LHCN-M2 (cell line): ENCODE measurements at places on chromosomes 16 and 17.

- no peak for DNase-seq
Measured at GRCh38 chr17:49850772-49851386, 3.0 kb upstream of the TAC4 start.

GRCh38 chr17:78416791-78417530, 38.5 kb downstream of the PGS1 start:
- no peak for DNase-seq

DNA sequence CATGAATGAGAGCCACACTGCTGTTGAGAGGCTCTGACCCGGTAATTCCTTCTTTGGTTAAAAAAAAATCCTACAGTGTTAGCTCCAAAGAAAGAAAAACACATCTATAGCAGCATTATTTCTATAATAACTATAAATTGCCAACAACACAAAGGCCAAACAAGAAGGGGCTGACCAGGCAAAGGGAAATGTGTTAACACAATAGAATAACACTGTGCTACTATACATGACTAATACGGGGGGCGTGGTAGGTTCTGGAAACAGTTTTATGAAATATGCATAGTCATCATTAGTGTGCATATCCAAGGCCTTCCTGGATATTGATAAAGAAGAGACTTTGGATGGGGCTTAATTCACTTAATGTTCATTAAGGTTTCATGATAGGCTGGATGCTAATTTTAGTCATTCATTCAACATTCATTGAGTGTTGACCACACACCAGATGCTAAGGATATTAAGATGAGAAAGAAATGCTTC, 50.0 kb upstream of the CCL1 start:
- peak; percentile 14 for DNase-seq

- DNase-seq: no peak
Measured at GRCh38 chr17:6570731-6571451, 14.5 kb upstream of the PITPNM3 start.

GRCh38 chr17:81349397-81350319, 45.6 kb upstream of the BAHCC1 start:
- peak; percentile 86 for DNase-seq

DNA sequence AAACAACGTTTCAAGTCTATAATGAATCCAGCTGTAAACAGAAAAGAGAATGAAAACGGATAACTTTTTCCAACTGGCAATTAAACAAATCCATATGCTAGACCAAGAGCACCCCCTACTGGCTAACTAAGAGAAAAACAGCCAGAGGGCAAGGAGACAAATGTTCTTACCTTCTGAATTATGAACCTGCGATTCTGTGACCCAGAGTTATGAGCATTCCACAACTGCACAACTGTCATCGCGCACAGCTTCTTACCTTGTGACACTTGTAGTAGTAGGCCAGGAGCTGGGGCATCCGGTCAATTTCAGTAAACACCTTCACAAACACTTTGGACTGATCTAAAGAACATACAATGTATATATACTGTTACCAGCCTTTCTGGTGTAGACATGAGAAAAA, 18.6 kb downstream of the COG7 start:
- peak; percentile 65 for DNase-seq

GRCh38 chr17:82330322-82331239, 3.0 kb downstream of the SECTM1 start:
- DNase-seq: peak; percentile 93

DNA sequence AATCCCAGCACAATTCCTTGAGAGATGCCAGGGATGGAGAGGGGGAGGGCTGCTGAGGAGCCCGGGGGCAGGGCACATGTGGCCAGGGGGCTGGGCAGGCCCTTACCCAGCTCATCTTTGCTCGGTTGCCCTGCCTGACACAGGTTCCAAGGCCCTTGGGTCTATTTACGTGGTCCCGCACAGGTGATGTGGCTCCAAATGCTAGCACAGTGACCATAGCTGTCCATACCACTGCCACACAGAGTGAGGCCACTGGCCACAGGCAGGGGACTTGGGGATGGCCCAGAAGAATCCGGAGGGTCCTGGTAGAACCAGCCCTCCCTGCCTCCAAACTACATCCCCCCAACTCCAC, 10.0 kb upstream of the PRR29 start:
- DNase-seq: no peak

DNA sequence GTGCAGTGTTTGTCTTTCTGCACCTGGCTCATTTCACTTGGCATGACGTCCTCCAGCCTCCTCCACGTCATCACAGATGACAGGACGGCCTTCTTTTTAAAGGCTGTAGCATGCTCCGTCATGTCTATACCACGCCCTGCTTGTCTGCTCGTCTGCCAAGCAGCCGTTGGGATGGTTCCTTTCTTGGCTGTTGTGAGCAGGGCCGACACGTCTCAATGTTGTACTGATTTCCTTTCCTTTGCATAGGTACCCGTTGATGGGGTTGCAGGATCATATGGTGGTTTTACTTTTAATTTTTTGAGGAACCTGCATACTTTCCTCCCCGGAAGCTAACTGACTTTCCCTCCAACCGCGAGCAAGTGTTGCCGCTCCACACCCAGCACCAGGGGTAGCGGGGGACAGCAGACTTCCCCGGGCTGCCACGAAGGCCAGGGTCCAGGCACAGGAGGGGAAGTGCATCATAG, 212.2 kb upstream of the ZNF469 start:
- DNase-seq: no peak

- DNase-seq: no peak
Measured at GRCh38 chr17:75019146-75019545, 6.7 kb downstream of the MRPL58 start.

GRCh38 chr16:15856901-15857698, at the start of gene MYH11:
Gene MYH11, minus strand, starts transcription at chr16:15857028. Its CDS starts 18,776 bp downstream, at chr16:15838252.
- no peak for DNase-seq

DNA sequence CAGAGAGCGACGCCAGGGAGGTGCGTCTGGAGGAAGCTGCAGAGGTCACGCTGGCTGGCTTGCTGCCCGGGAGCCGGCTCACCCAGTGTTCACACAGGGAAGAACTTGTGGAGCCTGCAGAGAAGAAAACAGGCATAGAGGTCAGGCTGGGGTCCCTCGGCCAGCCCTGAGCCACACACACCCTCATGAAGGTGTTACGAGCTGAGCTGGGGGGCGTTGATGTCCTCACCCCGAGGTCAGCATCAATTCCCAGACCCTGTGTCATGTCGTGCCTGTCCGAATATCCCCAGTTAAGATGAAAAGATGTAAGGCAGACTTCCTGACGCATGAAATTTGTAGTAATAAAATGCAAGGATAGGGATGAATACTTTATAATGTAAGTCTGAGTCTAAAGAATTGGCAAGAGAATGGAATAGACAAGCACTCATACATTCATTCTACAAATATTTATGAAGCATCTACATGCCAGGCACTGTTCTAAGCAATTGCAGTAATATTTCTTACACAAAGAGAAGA, 77.1 kb downstream of the USP31 start:
- no peak for DNase-seq

DNA sequence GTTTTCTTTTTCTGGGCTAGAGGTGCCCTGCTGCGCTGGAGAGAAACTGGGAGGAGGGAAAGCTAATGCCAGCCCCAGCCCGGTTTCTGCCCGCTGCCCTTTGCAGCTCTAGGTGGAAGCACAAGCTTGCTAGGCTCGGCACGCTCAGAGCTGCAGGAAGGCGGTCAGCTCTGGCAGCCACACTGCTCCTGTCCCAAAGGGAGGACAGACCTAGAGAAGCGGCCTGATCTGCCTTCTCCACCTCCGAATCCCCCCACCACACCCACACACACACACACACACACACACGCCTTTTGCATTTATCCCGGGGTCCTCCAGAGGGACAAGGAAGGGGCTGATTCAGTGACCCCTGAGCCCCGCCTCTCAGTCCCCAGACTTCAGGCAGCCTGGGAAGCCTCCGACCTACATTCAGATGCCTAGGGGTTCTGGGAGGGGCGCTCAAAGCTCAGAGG, 418.1 kb downstream of the SOX9 start:
- DNase-seq: no peak

DNA sequence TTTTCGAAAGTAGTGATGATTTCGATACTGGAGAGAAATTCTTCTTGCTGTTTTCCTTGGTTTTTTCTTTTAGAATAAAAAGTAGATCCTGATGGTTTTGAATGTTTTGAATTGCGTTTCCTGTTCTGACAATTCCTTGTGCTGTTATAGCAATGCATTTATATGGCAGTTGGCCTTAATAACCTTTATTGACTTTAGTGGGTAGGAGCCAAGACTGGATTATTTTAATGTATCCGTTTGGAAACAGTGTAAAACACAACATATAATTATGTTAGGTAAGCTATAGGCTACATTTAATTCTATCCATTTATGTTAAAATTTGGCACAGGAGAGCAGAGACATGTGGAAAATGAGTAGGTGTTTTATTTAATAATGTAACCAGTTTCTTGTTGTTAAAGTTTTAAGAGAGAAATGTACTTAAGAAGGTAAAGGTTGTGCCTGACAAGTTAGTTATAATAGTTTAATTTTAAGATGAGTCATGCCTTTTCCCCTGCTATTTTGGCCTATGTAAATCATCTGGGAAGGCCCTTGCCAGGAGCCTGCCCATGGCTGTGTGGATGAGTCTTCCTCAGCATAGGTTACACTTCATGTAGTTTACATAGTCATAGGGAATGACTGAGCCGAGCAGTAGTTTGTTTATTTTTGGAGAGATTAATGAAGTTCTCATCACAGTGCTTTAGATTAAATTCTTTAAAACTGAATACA, 189.9 kb downstream of the FTO start:
- DNase-seq: peak; percentile 69

DNA sequence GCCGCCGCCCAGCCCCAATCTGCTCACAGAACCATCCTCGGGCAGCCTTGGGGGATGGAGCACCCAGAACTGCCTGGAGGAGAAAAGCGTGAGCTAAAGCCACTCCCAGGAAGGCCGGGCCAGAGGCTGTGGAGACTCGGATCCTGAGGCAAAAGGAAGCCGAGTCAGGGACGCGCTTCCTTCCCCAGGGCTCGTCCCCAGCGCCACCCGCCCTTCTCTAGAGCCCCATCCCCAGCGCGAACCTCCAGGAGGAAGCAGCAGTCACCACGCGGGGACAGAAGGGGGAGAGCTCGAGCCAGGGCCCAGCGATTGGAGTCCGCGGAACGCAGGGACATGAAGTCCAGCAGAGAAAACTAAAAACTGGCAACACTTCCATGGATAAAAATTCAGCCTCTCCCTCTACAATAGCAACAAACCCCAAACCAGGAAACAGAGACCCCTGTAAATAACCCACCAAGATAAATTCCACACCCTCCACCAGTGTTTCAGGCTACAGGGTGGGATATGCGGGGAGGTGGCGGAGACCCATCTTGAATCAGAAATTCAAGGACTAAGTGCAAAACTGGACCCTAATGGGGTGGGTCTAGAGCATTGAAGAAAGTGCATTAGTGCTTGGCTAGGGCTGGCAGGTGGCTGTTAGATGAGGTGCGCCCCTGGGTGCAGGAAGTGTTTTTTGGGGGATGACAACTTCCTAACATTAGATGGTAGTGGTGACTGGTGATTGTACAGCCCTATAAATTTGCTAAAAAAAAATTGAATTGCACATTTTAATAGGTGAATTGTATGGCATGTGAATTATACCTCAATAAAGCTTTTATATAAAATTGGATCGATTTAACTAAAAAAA, 116.1 kb upstream of the METRNL start:
- DNase-seq: peak; percentile 55

DNA sequence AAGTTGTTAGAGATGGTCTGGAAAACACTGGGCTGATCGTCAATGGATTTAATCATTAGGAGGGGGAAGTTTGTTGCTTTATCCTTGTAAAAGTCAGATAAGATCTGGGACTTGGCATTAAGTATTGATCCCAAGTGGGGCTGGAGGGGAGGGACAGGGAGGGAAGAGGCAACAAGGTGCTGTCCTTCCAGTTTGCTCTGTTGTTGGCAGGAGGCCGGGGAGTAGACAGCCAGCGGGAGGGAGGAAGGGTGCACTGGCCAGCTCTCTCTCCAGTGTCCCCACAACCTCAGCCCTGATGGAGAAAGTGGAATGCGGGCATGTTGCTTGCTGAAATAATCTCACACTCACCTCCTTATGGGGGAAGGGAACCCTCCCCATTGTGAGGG, 210.2 kb downstream of the CCDC182 start:
- no peak for DNase-seq

- DNase-seq: no peak
Measured at GRCh38 chr17:75637143-75637538, 3.9 kb downstream of the SMIM5 start.

GRCh38 chr17:33596899-33597298, 303.8 kb upstream of the ASIC2 start:
- DNase-seq: no peak

- DNase-seq: no peak
Measured at GRCh38 chr17:51054748-51055147, 65.9 kb downstream of the SPAG9 start.

- no peak for DNase-seq
Measured at GRCh38 chr16:15035163-15035729, 20.6 kb downstream of the NTAN1 start.

DNA sequence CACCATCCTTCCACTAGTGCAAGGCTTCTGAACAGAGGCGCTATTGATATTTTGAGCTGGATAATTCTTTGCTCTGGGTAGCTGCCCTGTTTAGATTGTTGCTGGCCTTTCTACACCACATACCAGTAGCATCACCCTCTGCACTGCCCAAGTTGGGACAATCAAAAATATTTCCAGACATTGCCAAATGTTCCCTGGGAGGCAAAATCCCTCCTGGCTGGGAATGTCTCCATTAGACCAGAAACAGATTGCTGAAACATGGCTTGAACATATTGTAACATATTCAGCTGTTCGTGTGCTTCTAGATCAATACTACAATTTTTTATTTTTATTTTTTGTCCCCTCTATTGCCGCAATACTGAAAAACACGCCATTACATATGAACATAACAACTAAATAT, 174.6 kb downstream of the ABCA8 start:
- DNase-seq: no peak

- no peak for DNase-seq
Measured at GRCh38 chr17:59812139-59812538, 80.6 kb downstream of the TUBD1 start.

DNA sequence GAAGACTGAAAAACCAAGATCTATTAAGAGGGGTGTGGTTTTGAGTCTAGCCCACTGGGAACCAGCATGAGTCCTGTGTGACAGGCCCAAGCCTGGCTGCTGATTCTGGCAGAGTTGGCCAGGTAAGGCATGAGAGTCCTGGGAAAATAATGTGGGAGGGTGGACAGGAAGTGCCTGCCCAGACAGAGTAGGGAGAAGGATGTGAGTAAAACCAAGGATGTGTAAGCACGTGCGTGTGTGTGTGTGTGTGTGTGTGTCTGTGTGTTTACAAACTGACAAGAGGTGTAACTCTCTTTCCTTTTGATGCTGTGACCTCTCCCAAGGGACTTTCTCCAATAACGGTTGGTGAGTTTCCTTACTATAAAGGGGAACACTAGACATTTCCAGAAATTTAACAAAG, 15.6 kb upstream of the TEX2 start:
- DNase-seq: peak; percentile 56

GRCh38 chr17:81119223-81120148, 45.8 kb upstream of the PVALEF start:
- peak; percentile 61 for DNase-seq
